GOT3 (cell line): ENCODE measurements at places on chromosomes 7 and 10.

DNA sequence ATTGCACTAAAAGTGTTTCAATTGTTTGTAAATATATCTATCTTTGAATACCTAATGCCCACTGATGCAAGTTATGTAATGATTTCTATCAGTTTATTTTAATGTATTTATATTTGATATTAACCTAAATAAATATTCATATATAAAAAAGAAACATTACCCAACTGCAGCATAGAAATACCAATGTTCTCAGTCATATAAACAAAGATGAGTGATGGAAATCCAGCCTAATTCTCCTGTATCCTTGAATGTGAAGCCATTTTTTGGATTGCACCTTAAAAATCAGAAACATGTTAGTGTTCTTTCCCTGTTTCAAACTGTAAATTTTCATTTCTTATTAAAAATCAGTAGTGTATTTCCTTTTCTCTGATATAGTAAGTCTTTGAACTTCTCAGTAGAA lies 305.8 kb upstream of the GNAI1 start:
- DNase-seq, result no peak

DNA sequence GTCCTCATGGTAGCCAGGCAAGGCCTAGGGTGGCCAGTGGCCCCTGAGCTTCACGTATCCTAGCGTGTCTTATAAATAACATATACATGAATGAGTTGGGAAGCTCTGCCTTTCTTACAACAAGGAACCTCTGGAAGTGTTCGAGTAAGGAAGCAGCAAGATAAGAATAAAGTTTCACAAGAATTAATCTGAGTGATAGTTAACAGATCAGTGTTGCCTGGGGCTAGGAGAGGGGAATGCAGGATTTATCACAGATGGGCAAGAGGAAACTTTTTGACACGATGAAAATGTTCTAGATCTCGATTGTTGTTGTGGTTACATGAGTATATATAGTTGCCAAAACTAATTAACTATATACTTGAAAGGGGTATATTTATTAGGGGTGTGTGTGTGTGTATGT lies 74.2 kb downstream of the TSPAN12 start:
- DNase-seq, result no peak

DNA sequence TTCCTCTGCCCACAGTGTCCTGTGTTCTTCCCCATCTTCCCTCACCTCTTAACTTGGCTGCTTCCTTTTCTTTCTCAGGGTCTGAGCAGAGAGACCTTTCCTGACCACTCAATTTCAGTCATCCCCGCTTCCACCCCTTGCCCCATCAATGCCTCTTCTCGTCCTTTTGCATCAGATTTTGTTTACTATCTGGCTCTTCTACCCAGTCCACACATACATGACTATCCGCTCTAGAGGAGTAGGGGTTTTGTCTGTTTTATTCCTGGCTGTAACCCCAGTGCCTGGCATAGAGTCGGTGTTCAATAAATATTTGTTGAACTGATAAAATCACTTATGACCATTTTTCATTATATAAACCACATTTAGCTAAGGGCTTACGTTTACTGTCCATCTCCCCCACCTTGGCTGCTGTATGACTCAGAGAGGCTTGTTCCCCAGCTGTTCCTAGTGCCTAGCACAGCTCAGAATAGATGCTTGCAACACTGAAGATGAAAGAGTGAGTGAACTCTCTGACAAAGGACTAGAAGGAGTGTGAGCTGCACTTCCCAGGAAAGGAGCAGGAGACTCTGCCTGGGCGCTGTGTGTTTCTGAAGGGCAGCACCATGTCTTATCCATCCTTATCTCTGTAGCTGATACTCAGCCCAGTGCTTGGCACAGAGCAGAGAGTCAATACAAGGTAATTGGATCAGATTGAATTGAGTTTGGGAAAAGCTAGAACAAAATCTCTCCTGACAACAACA lies 21.9 kb downstream of the ARID5B start:
- DNase-seq, result no peak

DNA sequence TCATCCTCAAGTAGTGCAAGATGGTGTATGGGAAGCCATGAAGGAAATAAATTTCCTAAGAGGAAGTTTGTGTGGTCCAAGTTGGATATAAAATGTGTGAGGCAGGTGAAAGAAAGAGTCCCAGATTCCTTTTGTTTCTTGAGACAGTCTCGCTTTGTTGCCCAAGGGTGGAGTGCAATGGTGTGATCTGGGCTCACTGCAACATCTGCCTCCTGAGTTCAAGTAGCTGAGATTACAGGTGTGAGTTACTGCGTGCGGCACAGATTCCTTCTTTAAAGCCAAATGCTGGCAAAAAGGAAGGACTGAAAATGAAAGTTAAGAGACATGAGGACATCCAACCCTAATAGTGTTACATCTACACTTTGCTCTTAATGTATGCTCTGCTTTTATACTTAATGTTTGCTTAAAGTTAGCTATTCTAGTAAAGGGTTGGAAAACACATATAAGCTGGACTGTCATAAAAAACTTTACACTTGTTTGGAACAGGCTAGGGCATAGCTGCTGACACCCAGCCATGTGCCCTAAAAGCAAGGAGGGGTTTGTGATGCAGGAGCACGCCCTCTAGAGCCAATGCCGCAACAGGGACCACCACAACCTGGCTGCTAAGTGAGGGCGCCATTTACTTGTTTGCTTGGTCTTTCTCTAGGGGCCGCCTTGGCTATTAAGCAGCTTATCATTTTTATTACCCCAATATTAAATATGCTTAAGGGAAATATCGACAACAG lies 34.5 kb downstream of the CLEC2L start:
- DNase-seq, result no peak

GRCh38 chr10:27635699-27636270 lies 109.8 kb downstream of the MKX start:
- DNase-seq, result no peak

GRCh38 chr7:41640487-41640886 lies 62.4 kb downstream of the INHBA start:
- DNase-seq, result no peak

DNA sequence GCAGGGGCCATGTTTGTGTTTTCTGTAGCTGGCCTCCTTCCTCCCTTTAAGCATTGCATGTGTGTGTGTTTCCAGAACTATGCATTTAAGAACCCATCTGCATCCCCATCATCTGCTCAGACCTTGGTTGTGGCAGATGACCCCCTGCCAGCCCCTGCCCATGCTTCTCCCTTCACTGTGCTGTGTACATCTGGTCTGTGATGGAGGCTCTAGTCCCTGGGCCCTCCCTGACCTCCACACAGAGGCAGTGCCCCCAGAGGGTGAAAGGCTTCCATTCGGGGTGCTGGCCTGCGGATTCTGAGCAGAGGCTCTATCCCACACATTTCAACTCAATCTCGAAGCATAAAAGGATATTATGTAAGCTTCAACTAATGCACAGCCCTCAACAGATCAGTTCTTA lies 89.4 kb downstream of the TACC2 start:
- DNase-seq, result no peak

GRCh38 chr7:41247143-41247865 lies 455.6 kb downstream of the INHBA start:
- DNase-seq, result no peak

DNA sequence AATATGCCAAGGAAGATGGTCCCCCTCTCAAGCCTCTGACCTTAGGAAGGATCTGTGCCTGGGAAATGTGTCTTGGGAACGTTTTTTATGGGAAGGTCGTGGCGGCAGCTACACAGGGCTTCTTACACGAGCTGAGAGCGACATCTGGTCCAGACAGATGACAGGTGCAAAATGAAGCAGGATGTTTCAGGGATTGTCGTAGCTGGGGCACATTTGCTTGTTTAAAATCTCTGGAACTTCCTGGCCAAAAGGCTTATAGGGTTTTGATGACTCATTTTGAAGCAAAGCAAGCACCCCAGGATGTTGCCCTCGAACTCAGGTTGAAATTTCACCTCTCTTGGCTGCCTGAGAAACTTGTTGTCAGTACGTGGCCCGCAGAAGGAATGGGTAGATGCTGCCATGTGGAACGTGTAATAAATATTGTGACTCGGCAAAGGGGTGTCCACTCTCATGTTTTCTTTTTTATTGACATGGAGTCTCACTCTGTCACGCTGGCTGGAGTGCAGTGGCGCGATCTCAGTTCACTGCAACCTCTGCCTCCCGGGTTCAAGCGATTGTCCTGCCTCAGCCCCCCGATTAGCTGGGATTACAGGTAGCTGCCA lies 117.5 kb downstream of the CAMK1D start:
- DNase-seq, result no peak

- DNase-seq, result no peak
Observed at GRCh38 chr7:108479751-108480150, 23.5 kb upstream of the NRCAM start.
